Common myeloid progenitor, CD34-positive (primary cell): ENCODE measurements at places on chromosomes 2 and 18.

DNA sequence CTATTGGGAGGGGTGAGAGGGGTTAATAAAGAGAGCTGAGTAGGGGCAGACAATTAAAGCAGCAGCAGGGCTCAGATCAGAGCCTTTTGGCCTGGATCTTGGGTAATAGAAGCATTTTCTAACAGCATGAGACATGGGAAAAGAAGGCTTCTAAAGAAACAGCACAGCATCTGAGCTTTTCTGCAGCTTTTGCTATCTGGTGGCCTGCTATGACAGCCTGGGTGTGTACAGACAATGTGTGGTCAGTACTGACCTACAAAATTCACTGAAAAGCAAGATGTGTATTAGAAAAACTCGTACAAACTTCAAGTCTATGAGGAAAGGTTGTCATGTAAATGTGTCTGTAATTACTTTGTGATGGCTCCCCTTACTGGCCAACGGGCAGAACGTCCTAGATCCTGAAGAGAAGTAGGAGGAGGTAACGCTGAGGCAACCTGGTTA lies 95.6 kb downstream of the GALNT3 start:
- peak; percentile 73 for DNase-seq

- no peak for DNase-seq
Measured at GRCh38 chr2:179048099-179048498, 1.8 kb downstream of the CCDC141 start.

DNA sequence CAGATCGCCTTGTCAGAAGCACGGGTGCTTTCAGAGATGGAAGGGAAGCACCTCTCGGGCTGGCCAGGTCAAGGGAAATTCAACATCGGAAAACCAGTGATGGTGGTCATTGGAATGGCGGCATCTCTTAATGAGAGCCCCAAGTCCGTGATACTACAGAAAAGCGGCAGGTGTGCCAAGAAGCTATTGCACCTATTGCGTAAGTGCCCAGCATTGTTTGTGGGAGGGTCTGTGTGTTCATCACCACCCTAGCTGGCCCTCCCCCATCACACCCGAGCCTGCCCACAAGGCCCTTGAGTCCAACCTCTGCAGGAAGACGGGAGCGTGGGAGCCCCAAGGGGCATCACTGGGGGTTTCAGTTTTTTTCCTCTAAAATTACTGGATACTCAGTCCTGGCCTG lies 100.7 kb downstream of the DGKD start:
- no peak for DNase-seq

- no peak for DNase-seq
Measured at GRCh38 chr18:58249712-58250111, 205.7 kb downstream of the NEDD4L start.

DNA sequence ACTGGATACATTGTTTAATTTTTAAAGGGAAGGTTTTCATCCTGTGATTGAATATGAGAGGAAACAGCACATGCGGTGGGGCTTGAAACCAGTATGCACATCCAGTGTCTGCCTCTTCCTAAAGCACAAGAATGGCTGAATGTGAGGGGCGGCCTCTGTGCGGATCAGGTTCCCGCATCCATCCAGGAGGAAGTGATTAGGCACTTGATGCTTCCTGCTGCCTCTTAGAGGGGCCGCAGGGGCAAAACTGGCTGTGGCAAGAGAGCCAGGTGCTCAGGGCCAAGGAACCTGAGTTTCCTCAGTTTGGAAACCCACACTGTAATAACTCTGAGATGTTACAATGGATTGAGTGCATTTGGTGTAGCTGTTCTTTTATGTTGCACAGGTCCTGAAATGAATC lies 48.8 kb downstream of the THNSL2 start:
- DNase-seq, result peak; percentile 40

DNA sequence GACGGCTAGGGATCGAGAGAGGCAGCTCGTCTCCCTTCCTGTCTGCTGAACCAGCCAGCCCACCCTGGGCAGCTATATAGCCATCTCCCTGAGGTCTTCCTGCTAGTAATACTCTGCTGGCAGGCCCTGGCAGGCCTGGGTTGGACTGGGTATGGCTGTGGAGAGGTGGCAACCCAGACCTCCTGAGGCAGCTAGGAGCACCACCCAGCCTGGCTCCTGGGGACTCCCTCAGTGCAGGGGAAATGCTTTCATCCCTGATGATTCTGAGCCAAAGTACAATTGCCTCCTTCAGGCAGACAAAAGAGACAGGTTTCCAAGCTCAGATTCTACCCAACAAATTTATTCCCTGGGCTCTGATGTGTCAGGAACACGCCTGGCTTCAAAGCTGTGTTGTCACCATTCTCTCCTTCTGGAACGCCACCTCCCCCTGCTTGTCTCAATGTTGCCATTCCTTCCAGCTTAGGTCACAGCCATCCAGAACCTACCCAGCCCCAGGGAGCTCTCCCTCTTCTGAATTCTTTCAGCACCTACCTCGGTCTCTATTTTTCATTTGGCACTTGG lies 4.7 kb upstream of the DNAJB2 start:
- DNase-seq, result no peak

DNA sequence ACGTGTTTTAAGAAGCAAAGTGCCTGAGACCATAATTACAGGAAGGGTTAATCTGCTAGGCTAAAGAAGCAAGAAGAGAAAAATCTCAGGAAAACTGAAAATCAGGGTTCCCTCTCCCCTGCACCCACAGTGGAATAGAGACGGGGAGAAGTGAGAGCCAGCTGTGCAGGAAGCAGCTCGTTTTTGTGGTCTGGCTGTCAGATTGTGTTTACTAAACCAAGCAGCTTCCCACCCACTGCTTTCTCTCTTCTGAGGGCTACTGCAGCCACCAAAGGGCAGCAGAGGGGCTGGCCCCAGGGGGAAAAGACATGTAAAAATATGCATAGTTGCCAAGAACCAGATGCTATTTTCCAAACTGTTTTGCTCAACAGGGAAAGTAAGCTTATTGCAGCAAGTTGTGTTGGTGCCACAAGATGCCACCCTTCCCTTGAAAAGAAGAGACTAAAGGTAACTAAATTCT lies 72.6 kb upstream of the THUMPD2 start:
- DNase-seq, result peak; percentile 71

DNA sequence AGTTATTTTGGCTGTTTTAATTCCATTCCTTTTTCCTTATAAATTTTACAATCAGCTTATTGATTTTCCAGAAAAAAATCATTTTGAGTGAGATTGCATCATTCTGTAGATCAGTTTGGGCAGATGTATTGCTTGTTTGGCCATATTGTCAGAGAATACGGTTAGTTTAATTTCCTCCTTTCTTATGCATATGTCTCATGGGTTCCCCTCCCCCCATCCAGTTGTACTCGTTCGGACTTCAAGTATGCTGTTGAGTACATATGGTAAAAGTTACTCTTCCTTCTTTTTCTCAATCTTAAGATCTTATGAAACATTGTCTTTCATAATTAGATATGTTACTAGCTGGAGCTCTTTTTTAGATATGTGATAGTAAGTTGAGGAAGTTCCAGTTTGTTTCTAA lies 131.2 kb upstream of the TTC27 start:
- peak; percentile 8 for DNase-seq

DNA sequence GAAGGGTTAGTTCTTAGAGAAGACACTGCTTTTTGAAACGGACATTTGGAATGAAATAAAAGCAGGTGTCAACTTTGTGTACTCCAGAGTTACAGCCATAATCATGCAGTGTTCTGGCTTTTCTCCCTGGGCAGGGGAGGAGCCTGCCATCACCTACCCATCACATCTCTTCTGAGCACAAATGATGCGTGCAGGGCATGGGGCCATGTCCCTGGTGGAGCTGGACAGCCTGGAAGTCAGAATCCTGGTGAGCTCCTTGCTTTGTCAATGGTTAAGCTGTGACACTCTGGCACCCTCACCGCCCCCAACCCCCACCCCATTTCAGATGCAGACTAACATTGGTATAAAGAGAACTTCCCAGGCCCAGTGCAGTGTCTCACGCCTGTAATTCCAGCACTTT lies 53.1 kb downstream of the PDCL3 start:
- no peak for DNase-seq

DNA sequence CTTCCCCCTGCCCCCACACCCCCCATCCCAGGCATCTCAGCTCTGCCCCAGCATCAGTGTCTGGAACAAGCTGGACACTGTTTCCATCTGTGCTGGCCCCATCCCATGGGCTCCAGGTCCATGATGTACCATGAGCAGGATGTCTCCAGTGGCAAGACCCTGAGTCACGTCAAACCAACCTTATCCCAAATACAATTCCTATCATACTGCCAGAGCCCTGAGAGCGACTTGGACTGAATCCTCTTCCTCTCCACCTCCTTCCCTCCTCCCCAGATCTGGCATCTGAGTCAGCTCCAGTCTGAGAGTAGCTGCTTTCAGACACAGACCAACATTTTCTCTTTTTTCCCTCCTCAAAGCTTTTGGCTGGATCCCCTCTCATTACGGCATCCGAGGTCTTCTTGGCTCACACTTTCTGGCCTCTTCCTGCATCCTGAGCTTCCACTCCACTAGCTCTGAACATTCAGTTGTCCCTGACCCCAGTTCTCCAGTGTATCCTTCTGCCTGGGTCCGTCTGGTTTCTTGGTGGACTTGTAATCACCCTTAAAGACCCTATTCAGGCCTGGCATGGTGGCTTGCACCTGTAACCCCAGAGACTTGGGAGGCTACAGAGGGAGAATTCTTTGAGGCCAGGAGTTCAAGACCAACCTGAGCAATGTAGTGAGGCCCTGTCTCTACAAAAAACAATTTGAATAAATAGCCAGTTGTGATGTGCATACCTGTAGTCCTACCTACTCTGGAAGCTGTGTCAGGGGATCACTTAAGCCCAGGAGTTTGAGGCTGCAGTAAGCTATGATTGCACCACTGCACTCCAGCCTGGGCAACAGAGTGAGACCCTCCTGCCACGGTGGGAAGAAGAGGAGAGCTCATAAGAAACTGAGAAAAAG lies 68.3 kb downstream of the ACKR3 start:
- DNase-seq, result no peak

DNA sequence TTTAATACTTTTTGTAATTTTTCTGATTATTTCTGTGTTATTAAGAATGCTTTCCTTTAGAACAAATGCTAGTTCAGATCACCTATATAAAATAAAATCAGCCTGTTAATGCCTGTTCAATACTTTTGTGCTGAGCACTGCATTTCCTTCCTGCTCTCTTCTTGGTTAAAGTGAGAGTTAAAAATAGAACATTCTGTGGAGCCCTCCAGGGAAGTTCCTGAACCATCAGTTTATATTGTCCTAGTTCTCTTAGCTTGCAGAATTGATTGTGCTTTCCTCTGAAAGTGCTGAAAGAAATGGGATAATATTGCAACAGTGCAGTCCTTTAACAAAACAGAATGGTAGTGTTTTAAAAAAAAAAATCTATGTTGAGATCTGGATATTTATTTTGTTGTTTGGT lies 74.6 kb upstream of the UBXN4 start:
- DNase-seq, result no peak

GRCh38 chr2:120729406-120730399 lies 6.0 kb upstream of the GLI2 start:
- no peak for DNase-seq

- DNase-seq, result no peak
Measured at GRCh38 chr2:134131681-134132489, 122.0 kb upstream of the MGAT5 start.

- DNase-seq, result no peak
Measured at GRCh38 chr2:178892751-178893625, 85.8 kb upstream of the TTN start.

- no peak for DNase-seq
Measured at GRCh38 chr2:227889336-227889735, 17.9 kb downstream of the DAW1 start.

DNA sequence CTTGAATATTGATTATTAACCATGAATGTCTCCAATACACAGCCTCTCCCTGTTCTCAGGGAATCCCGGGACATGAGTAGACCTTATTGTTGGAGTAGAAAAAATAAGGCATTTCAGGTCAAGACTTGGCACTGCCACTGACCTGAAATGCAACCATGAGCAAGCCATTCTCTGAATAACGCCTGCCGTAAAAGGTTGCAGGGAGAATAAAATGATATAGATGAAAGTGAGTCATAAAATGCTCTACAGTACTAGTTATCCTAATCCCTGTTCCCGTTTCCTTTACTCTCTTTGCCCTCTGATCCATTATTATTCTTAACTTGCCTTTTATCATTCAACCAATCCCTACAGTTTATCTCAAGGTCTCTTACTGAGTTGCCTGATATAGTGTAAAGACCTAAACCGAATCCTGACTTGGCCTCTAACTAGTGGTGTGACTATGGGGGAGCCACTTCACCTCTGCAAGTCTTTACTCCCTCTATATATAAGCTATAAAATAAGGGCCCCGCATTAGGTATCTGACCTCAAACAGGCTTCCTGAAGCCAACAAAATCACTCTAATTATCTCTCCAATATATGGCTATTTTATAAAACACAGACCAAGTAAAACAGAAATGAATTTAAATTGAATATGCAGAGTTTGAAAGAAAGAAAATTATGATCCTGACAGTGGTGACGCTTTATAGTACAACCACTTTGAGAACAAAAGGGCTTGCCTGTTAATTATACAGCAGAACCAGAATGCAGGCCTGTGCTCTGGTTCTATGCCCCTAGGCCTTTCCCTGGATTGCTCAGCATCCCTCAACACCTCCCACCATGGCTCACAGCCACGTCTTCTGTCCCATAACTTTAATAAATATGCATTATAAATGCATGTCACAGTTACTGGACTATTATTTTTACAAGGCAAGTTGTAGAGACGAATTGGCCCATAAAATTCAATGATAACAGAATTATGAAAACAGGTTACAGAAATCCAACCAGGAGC lies 183.1 kb downstream of the STK39 start:
- no peak for DNase-seq

GRCh38 chr2:143823876-143824275 lies 694.7 kb downstream of the ARHGAP15 start:
- no peak for DNase-seq

- DNase-seq, result no peak
Measured at GRCh38 chr2:235669983-235670962, 176.4 kb downstream of the AGAP1 start.

GRCh38 chr2:44207102-44207501 lies 38.4 kb downstream of the PPM1B start:
- DNase-seq, result no peak

GRCh38 chr2:163345795-163346573 lies 389.8 kb downstream of the FIGN start:
- peak; percentile 29 for DNase-seq

DNA sequence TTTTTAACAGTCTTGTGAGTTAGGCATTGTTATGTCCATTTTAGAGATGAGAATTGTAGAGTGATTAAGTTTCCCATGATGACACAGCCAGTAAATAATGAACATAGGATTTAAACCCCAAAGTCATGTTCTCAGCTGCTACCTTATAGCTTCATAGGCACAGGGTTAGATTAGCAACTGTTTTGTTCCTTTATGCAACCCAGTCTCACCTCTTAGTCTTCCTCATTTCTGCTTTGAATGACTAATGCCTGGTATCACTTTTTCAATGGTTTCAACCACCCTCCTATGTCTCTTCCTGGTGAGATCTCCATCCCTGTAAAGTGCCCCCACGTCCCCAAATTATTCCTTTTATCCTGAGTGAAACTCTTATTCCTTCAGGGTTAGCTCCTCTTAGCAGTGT lies 44.3 kb downstream of the MFSD6 start:
- DNase-seq, result no peak

- DNase-seq, result peak; percentile 41
Measured at GRCh38 chr2:227029426-227030105, 134.4 kb downstream of the COL4A4 start.

- DNase-seq, result no peak
Measured at GRCh38 chr2:153641046-153641445, 162.5 kb upstream of the RPRM start.
